HFFc6 (cell line): ENCODE measurements at places on chromosomes 4 and X.
A peak's percentile ranks its signal among the peaks of the same experiment; 100 is the strongest.

DNA sequence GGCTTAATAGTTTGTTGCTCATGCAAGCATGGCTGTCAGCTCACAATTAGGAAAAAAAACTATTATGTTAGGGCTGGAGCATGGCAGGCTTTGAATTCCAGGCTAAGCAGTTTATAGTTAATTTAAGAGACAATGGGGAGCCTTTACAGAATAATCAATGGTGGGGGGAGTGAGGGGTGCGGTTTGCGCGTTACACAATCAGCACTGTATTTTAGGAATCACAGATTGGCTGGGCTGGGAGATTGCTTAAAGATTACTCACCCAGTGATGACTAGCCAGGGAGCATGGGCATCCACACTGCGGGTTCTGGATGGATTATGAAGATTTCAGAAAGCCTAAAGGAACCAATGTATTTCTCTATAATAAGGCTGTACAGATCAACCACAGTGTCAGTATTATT lies 186.6 kb downstream of the SOX3 start:
- no peak overlapping the region for H3K27ac ChIP-seq
- H3K4me3 ChIP-seq: no peak overlapping the region
- no peaks in the 10 kb centered on the region; the same call in 1 of the 2 replicates for H3K27me3 ChIP-seq
- no peaks in the 10 kb centered on the region for H3K4me1 ChIP-seq
- no peak for DNase-seq

GRCh38 chr4:26687728-26688127 lies 103.8 kb downstream of the TBC1D19 start:
- H3K4me3 ChIP-seq: peak overlapping the region; percentile 81
- peak; percentile 88 for DNase-seq
- no peaks in the 10 kb centered on the region for H3K27me3 ChIP-seq
- peaks cover 29% of the 10 kb centered on the region for H3K36me3 ChIP-seq
- H3K4me1 ChIP-seq: peaks cover 61% of the 10 kb centered on the region

DNA sequence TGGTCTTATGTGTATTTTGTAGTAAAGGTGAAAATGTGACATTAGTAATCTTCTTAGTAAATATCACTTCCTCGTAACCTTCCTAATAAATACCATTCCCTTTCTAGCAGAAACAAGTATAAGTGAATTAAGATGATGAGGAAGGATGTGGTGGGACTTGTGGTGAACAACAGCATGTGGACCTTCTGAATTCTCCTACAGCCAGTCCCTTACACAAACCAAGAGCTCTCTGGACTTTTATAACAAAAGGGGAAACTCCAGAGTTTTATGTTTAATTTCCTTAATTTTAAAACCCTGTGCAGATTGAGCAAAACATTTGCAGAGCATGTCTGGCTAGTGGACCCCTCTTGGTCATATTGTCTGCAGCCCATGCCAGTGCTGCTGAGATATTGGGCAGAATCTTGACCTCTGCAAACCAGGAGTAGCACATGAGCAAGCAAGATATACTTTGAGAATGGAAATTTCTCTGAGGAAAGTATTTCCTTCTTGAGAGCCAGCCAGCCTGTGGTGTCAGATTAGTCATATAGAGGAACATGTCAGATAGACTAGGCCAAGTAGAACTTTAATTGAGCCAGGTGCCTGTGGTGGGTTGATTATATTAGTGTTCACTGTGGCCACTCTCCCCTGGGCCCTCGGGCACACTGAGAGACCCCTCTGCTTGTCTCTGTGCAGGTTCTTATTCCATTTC lies 328.2 kb downstream of the DKK2 start:
- peak; percentile 45 for DNase-seq
- H3K27ac ChIP-seq: peak overlapping the region; percentile 34; the same call in 1 of the 2 replicates
- no peak overlapping the region for H3K4me3 ChIP-seq

GRCh38 chrX:45518552-45518951 lies 317.9 kb upstream of the DIPK2B start:
- H3K36me3 ChIP-seq: peaks cover 20% of the 10 kb centered on the region
- peak overlapping the region; percentile 15; the same call in 1 of the 2 replicates for H3K4me3 ChIP-seq
- peaks cover 3% of the 10 kb centered on the region; the same call in 1 of the 2 replicates for H3K27me3 ChIP-seq
- no peak for DNase-seq
- H3K27ac ChIP-seq: peak overlapping the region; percentile 93
- peaks cover 54% of the 10 kb centered on the region for H3K4me1 ChIP-seq

DNA sequence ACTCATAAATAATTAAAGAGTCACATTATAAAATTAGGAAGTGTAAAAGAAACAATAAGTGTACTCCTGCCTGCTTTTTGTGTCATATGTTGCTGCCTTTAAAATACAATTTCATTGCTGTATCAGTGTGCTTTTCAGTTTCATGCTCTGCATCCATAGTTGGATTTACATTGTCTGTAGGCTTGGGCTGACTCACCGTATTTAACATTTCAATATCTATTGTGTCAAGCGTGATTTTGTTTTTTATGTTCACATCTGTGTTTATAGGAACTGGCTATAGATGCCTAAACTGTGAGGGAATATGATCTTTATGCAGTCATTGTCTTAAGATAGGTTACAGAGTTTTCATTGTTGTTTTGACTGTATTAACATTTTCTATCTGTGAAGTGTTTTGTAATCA lies 18.1 kb downstream of the CCSER1 start:
- no peaks in the 10 kb centered on the region; the same call in 1 of the 2 replicates for H3K36me3 ChIP-seq
- H3K4me1 ChIP-seq: no peaks in the 10 kb centered on the region
- no peaks in the 10 kb centered on the region for H3K27me3 ChIP-seq
- no peak overlapping the region for H3K27ac ChIP-seq
- H3K4me3 ChIP-seq: no peak overlapping the region

GRCh38 chrX:112642349-112642748 lies 37.4 kb downstream of the LHFPL1 start:
- no peaks in the 10 kb centered on the region for H3K36me3 ChIP-seq
- no peak overlapping the region for H3K27ac ChIP-seq
- no peak overlapping the region for H3K4me3 ChIP-seq
- DNase-seq: peak; percentile 30
- peaks cover 2% of the 10 kb centered on the region; the same call in 1 of the 2 replicates for H3K27me3 ChIP-seq

DNA sequence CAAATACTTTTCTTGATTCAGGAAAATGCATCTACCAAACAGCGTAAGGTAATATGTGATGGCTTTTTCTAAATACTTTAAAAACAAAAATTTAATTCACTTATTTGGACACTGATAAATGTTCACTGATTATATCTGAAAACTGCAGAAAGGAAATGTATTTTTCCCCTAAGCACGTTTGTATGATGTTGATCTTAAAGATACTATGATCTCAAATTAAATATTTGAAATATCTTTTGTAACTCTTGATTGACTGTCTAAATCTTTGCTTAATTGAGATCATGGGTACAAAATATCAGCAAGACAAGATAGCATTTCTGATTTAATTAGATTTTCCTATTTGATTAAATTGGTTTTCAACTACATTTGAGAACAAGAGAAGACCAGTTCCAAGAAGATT lies 281.0 kb upstream of the UGT8 start:
- no peaks in the 10 kb centered on the region for H3K27me3 ChIP-seq
- DNase-seq: no peak
- H3K4me3 ChIP-seq: no peak overlapping the region
- H3K27ac ChIP-seq: no peak overlapping the region
- no peaks in the 10 kb centered on the region for H3K36me3 ChIP-seq

DNA sequence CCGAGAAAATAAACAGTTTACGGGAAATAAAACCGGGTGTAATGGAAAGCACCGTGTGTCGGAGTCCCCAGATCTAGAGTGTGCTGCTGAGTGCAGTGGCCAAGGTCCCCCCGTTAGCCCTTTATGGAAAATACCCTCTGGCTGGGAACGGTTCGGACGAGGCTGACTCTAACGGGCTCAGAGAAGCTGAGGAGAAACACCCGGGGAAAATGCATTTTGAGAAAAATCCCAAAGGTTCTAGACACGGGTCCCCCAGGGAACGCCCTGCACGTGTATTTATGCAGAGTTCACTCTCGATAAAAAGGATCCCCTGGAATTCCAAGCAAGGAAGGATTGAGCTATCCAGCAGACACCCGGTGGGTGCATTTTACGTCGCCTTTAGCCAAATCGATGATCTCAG lies 177.2 kb downstream of the CRLF2 start:
- no peak for DNase-seq
- H3K4me3 ChIP-seq: no peak overlapping the region
- H3K4me1 ChIP-seq: no peaks in the 10 kb centered on the region
- no peak overlapping the region for H3K27ac ChIP-seq

DNA sequence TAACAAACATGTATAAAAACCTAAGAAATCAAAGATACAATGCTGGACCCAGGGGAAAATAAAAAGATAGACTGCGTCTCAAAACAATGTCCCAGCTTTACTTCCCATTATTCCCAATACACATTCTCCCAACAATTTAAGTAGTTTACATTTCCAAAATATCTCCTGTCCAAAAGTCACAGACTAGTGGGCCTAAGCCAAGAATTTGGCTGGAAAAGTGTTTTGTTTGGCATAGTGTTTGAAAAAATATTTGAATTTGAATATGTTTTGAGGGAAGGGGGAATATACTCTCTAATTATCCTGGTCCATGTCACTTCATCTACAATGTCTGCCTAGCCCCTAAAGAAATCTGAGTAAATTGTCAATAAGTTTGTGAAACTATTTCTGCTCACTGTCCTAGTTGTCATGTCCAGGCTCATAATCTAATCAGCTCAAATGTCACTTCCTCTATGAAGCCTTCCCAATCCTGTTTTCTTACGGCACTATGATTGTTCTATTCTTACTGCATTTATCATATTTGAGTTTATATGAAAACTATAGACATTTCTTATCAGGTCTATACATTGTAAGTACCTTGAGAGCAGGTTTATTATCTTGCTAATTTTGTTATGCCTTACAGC lies 74.4 kb downstream of the SEC24D start:
- H3K4me1 ChIP-seq: peaks cover 99% of the 10 kb centered on the region
- H3K36me3 ChIP-seq: peaks cover 69% of the 10 kb centered on the region
- H3K27ac ChIP-seq: peak overlapping the region; percentile 4; the same call in 1 of the 2 replicates
- no peak overlapping the region for H3K4me3 ChIP-seq
- no peak for DNase-seq

DNA sequence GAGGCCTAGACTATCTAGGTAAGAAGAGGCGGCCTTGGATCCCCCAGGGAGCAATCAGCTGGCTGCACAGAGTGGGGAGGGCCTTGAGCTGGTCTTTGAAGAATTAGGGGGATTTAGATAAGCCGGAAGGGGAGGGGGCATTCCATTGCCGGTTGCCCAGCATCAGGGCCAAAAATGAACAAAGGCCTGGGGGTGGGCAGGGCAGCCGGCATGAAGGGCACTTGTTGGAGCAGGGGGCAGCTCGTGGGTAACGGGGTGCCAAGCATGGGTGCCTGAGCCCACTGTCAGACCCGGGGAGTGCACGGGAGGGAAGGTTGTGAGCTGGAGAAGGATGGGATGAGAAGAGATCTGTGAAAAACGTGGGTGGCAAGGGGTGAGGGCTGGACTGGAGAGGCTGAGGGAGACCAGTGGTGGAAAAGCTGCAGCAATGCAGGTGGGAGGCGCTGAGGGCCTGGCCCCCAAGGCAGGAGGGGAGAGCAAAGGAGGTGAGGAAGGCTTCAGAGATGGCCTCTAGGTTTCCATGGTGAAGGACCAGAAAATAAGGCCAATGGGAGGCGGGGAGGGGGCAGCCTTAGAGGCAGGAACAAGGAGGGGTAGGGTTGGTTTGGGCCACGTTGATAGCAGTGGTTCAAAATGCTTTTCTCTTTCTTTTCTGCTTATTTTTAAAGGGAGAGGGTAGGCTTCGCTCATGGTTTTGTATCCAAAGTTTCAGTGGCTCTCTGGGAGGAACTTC lies 8.6 kb downstream of the KLF3 start:
- no peaks in the 10 kb centered on the region for H3K36me3 ChIP-seq
- H3K4me3 ChIP-seq: peak overlapping the region; percentile 40; the same call in 1 of the 2 replicates
- H3K27ac ChIP-seq: peak overlapping the region; percentile 77
- no peak for DNase-seq

- no peak for DNase-seq
- H3K4me1 ChIP-seq: no peaks in the 10 kb centered on the region
- no peaks in the 10 kb centered on the region; the same call in 1 of the 2 replicates for H3K36me3 ChIP-seq
- no peak overlapping the region for H3K4me3 ChIP-seq
Observed at GRCh38 chrX:4588893-4589292, 875.4 kb upstream of the PRKX start.

GRCh38 chr4:169802873-169803272 lies 45.1 kb upstream of the HPF1 start:
- no peaks in the 10 kb centered on the region for H3K4me1 ChIP-seq
- no peak overlapping the region for H3K4me3 ChIP-seq
- peaks cover 14% of the 10 kb centered on the region for H3K27me3 ChIP-seq

GRCh38 chrX:41153448-41153847 lies 68.2 kb downstream of the USP9X start:
- H3K27ac ChIP-seq: no peak overlapping the region
- H3K27me3 ChIP-seq: no peaks in the 10 kb centered on the region
- H3K4me1 ChIP-seq: peaks cover 27% of the 10 kb centered on the region
- peaks cover 15% of the 10 kb centered on the region for H3K36me3 ChIP-seq
- no peak for DNase-seq

GRCh38 chr4:20086799-20087521 lies 164.7 kb upstream of the SLIT2 start:
- no peaks in the 10 kb centered on the region for H3K4me1 ChIP-seq
- H3K27me3 ChIP-seq: no peaks in the 10 kb centered on the region
- DNase-seq: no peak
- H3K27ac ChIP-seq: no peak overlapping the region

- H3K27ac ChIP-seq: peak overlapping the region; percentile 76
- no peaks in the 10 kb centered on the region; the same call in none of the 2 replicates for H3K27me3 ChIP-seq
- peak overlapping the region; percentile 79 for H3K4me3 ChIP-seq
- H3K4me1 ChIP-seq: peaks cover 40% of the 10 kb centered on the region
Observed at GRCh38 chr4:109979920-109980717, 67.4 kb downstream of the EGF start.

- DNase-seq: no peak
- H3K27ac ChIP-seq: no peak overlapping the region
- no peak overlapping the region for H3K4me3 ChIP-seq
- H3K36me3 ChIP-seq: peaks cover 23% of the 10 kb centered on the region
- H3K4me1 ChIP-seq: peaks cover 11% of the 10 kb centered on the region
Observed at GRCh38 chr4:184762100-184762499, 28.2 kb upstream of the CENPU start.

DNA sequence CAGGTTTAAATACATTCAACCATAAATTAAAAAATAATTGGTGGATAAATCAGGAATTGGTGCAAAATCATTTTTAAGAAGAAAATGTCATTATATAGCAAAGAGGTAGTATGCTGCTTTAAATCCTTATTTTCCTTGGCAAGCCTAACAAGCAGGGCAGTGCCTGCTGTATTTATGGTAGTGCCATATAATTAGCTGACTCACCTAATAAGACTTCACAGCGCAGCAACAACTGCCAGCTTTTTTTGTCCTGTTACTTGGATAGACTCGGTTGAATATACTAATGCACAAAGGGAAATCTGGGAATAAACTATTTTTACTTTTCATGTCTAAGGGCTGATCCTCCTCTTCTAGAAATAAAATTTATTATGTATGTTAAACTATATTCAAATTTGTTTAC lies 99.1 kb downstream of the SNCA start:
- no peak overlapping the region for H3K4me3 ChIP-seq
- H3K27ac ChIP-seq: no peak overlapping the region
- peak; percentile 12 for DNase-seq
- H3K27me3 ChIP-seq: no peaks in the 10 kb centered on the region; the same call in 1 of the 2 replicates
- peaks cover 10% of the 10 kb centered on the region for H3K4me1 ChIP-seq
- no peaks in the 10 kb centered on the region for H3K36me3 ChIP-seq

- no peaks in the 10 kb centered on the region for H3K27me3 ChIP-seq
- no peak overlapping the region for H3K4me3 ChIP-seq
- no peak overlapping the region for H3K27ac ChIP-seq
- no peaks in the 10 kb centered on the region for H3K36me3 ChIP-seq
- DNase-seq: no peak
- no peaks in the 10 kb centered on the region for H3K4me1 ChIP-seq
Observed at GRCh38 chr4:94177822-94178221, 29.8 kb upstream of the SMARCAD1 start.
